ENCODE measurements at places on chromosomes 2 and 18.
A peak's percentile ranks its signal among the peaks of the same experiment; 100 is the strongest.

DNA sequence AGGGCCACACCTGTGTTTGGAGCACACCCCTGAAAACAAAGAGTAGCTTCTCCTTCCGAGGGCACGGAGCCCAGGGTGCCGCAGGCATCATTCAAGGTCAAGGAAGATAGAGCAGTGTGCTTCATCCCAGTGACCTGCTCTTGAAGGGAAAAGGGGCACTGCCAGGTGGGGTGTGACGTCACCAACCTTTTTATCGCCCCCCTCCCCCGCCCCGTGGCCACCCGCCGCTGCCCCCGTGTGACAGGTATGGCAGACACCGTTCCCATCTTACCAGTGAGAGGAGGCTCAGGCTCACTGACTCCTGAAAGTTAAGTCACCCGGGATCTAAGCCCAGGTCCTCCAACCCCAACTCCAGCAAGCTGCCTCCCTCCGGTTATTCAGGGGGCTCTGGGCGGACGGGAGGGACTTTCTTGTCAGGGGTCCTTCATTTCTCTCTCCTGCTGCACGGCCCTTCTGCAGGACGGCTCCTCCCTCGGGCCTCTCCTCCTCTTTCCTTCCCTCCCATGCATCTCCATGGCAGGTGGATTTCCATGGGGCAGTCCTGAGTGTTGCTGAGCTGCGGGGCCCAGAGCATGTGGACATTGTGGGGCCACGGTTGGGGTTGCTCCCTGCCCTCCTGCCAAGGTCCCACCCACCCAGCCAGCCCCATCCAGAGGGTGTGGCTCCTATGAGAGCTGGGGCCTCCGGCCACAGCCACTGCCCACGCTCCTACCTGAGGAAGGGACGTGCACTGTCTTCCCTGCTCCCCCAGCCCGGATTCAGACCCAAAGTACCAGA lies 114.1 kb upstream of the HDAC4 start:
- DNase-seq: no peak

- no peak for DNase-seq
Observed at GRCh38 chr2:161096336-161096735, 63.9 kb upstream of the TANK start.

- DNase-seq: no peak
Observed at GRCh38 chr18:4394700-4395099, 60.4 kb downstream of the DLGAP1 start.

GRCh38 chr2:54942373-54942772 lies 107.9 kb downstream of the RTN4 start:
- DNase-seq: peak; percentile 13

GRCh38 chr18:4417714-4418113 lies 37.4 kb downstream of the DLGAP1 start:
- no peak for DNase-seq

DNA sequence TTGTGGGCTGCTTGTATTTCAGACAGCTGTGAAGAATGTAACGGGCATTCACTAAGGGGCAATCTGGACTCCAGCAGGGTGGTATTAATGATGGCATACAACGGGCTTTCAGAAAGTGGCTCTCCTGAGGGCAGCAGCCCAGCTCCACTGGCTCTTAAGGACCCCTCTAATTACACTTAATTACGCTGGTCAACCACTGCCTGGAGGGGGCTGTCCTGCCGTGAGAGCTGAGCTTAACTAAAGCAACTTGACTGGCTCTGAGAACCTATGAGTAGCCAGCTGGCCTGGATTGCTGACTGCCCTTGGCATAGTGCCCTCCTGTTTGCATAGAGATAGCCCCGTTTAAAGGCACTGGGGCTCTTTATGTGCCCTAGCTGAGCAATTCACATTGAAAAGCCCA lies 3.8 kb downstream of the LIPG start:
- no peak for DNase-seq

DNA sequence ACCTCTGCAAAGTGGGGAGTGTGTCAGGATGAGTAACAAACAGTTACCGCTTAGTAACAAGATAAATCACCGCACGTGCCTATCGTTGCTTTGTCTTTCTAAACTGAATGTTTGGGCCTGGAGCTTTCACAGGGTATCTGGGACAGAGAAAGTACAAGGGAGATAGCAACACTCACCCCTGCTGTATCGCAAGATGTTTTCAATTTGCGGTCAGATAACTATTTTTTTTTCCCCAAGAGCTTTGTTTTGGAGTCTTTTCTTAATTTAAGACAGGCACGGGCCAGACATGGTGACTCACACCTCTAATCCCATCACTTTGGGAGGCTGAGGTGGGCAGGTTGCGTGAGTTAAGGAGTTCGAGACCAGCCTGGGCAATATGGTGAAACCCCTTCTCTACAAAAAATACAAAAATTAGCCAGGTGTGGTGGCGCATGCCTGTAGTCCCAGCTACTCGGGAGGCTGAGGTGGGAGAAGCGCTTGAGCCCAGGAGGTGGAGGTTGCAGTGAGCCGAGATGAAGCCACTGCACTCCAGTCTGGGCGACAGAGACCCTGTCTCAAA lies 146.6 kb downstream of the GBX2 start:
- no peak for DNase-seq

DNA sequence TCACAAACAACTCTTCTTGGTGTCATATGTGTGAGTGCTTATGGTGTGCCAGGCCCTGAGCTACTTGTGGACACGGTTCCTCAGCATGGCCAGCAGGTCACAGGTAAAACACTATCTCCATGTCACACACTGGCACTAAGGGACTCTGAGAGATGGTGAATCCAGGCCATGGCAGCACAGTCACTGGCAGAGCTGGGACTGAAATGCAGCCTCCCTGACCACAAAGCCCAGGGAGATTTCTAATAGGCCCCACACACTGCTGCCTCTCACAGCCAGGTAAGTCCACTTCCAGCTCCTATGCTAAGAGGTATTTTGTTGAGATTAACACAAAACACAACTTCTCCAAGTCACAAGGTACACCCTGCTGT lies 92.0 kb downstream of the ACTR2 start:
- DNase-seq: no peak

DNA sequence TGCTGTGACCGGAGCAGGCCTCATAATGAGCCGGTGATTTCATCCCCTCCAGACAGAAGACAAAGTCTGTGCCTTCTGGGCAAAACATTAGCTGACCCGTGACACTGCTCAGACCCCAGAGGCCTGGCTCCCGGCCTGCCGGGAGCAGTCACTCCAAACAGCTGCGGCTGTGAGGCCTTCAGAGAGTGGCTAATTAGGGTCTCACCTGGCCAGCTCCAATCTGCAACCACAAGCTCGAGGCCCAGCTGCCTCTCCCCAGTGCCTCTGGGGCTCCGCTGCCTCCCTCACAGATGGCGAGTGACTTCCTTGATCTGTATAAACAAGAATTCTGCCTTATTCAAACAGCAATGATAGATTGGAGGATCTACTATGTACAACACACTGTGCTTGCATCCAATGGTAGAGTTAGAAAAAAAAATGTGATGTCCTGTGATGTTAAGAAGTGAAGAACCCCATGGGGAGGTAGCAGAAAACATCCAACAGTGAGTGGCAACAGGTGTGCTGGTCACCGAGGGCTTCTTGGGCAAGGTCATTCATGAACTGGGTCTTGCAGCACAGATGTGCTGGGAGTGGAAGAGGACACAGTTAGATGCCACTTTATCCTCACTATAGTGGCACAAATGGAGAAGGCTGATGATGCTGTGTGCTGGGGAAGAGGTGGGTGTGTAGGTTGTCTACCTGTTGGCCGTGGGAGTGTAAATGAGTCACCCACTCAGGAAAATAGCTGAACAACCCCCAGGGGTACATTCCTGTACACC lies 98.2 kb upstream of the ASAP2 start:
- DNase-seq: no peak

DNA sequence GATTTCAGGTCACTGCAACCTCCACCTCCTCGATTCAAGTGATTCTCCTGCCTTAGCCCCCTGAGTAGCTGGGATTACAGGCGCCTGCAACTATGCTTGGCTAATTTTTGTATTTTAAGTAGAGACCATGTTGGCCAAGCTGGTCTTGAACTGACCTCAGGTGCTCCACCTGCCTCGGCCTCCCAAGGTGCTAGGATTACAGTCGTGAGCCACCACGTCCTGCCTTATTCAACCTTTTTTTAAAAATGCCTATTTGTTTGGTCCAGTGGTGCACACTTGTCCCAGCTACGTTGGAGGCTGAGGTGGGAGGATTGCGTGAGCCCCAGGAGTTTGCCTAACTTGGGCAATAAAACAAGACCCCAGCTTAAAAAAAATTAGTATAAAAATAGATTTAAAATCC lies 43.3 kb downstream of the CYP20A1 start:
- no peak for DNase-seq

GRCh38 chr18:62790871-62791772 lies 75.8 kb downstream of the PHLPP1 start:
- no peak for DNase-seq

DNA sequence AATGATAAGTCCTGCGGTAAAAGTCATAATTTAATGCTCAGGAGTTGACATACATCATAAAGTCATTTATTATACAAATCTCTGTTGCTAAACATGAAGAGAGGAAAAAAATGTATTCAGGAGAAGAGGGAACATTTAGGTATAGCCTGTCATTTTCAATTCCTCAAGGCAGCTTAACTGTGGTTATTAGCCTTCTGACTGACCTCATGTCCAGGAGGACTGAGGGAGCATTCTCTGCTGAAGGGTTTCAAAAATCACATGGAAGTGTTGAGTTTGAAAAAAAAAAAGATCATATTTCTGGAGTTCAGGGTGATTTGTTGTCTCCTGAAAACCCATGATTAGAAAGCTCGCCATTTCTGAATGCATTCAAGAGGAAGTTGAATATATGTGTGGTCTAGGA lies 1371.1 kb upstream of the LRRTM1 start:
- DNase-seq: no peak

GRCh38 chr2:37080689-37081088 lies 3.5 kb downstream of the HEATR5B start:
- DNase-seq: no peak

GRCh38 chr2:94994914-94995552 lies 30.5 kb upstream of the MAL start:
- DNase-seq: no peak

GRCh38 chr2:61262699-61263098 lies 100.7 kb downstream of the C2orf74 start:
- DNase-seq: no peak

DNA sequence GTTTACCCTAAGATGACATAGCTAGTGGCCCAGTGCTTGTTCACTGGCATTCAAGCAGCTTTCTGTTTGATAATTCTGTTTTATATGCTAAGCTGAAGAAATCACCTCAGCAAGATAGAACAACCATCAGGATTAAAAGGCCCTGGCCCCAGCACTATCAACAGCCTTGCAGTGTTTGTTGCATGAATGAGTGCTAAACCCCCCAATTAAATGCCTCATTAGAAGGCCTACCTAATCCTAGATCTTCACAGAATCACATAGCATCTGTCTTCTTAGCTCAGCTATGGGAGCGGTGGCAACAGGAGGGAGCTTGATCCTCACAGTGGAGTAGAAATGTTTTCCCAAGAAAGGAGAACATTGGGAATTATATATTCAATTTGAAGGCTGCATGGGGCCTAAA lies 194.1 kb upstream of the HNMT start:
- DNase-seq: no peak

DNA sequence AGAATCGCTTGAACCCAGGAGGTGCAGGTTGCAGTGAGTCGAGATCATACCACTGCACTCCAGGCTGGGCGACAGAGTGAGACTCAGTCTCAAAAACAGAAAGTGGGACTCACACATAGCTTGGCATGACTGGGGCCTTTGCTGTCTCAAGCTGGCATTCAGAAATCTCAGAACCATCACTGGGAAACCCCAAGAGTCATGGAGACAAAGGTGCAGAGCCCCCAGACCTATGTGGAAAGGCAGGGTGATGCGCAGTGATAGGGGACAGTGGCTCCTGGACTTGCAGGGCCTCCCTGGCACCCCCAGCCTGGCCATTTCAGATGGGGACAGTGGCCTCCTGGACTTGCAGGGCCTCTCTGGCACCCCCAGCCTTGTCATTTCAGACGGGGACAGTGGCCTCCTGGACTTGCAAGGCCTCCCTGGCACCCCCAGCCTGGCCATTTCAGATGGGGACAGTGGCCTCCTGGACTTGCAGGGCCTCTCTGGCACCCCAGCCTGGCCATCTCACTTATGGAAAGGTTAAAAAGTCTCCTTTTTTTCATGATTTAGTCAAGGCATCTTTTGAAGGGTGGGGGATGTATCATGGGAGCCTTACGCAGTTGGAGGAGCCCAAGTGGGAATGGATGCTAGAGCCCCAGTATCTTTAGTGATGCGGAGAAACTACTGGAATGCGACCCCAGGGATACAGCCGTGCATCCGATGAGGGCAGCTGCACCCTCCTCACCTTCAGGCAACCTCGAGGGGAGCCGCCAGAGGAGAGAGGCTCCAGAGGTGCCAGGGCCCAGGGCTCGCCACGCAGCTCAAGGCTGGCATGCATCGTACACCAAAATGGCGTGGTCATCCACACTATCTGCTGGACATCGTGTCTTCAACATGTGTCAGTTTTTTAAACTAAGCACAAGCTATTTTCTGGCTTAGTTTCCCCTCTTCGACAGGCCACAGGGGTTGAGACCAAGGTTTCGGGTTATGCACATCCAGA lies 30.5 kb downstream of the ZNF516 start:
- no peak for DNase-seq

DNA sequence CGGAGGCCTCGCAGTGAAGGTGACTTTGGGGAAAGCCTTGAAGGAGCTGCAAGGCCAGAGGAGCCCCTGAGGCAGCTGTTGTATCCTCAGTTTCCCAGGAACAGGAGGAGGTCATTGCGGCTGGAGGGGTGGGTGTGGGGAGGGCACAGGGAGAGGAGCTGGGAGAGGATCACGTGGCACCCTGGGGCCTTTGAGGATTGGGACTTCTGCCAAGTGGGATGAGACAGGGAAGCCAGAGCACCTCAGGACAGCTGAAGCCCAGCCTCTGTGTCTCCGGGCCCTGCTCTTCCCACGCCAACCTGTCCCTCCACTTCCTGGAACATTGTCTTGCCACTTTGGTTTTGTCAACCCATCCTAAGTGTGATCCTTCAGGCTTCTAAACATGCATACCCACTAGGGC lies 19.4 kb upstream of the RRM2 start:
- DNase-seq: no peak

DNA sequence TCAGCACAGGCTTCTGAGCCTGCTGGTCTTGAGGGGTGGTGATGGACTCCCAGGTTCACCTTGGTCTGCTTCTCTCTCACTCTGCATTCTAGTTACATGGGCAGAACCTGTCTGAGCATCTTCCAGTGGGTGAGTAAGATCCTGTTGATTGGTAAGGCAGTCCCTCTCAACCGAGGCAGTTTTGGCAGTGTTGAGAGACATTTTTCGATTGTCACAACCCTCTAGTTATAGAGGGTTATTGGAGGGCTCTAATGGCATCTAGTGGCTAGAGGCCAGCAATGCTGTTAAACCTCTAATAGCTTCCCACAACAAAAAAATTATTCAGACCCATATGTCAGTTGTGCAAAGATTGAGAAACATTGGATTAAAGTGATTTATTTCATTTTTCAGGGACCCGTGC lies 9.3 kb upstream of the MGAT5 start:
- DNase-seq: no peak

DNA sequence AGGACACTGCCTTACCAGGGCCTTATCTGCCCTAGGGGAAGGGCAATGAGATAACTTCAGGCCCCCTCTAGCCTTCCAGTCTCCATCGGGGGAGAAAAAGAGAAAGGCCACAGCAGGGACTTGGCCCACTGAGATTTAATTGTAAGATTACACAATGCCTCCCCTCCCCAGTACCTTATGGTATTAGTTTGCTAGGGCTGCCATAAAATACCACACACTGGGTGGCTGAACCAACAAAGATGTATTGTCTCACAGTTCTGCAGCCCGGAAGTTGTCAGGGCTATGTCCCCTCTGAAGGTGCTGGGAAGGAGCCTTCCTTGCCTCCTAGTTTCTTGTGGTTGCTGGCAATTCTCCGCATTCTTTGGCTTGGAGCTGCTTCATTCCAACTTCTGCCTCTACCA lies 34.8 kb upstream of the SPATA3 start:
- DNase-seq: no peak

- DNase-seq: no peak
Observed at GRCh38 chr2:143674051-143674450, 544.8 kb downstream of the ARHGAP15 start.

Measured in activated naive CD8-positive, alpha-beta T cell treated with anti-CD3 and anti-CD28 coated beads, Interleukin-2, amount 50 U/mL, for 24 hours (primary cell).